Hematopoietic multipotent progenitor cell treated with erythropoietin and hydrocortisone succinate and interleukin-3 and kit ligand, for 6 days (in vitro differentiated cells): ENCODE measurements at places on chromosomes 11 and 22.

DNA sequence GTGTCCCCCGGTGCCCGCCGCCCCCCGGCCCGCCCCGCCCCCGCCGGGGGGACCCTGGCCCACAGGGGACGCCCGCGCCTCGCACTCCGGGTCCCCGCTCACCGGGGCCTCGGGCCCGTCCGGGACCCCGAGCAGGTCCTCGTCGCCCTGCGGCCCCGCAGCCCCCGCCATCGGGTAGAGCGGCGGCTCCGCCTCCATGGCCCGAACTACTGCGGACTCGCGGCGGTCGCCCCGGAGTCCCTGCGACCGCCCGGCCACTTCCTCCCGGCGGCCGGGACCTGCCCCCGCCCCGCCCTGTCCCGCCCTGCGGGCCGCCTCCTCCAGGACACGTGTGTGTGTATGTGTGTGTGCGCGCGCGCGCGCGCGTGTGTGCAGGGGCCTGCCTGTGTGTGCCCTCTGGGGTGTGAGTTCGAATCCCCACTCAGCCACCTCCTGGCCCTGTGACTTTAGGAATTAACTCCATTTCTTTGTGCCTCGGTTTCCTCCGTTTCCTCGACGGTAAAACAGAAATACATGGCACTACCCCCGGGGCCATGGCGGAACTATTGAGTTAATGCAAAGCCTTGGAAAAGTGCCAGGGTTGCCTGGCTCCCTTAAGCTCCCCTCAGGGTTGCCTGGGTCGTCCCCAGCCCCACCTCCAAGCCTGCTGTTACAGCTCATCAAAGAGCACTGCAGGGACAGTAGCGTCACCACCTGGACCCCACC is at the start of gene UNC93B1:
Gene UNC93B1 (minus strand): TSS at position 252 of the 705 bp plus-strand sequence. CDS start 54 bp downstream, at position 198.
- peak; percentile 91 for DNase-seq

DNA sequence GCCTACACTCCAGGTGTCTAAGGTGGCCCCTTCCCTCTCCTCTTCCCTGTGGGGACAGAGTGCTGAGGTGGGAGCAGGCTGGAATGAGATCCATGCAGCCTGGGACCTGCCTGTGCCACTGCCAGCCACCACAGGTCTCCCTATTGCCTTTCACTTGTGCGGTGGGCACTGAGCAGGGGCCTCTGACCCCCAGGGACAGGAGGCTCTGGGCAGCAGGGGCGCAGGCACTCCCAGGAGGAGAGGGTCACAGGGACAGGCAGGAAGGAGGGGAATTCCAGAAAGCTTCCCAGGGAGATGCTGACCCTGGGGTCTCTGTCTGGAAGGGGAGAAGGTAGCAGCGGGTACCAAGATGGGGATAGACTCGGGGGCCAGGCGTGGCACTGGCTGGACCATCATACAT is 228.5 kb upstream of the B3GAT1 start:
- no peak for DNase-seq

- DNase-seq = peak; percentile 84
These were observed 33.0 kb downstream of the DKK3 start for GRCh38 chr11:11975201-11976092.

- no peak for DNase-seq
These were observed 20.2 kb upstream of the LRRC32 start for GRCh38 chr11:76690736-76691135.

DNA sequence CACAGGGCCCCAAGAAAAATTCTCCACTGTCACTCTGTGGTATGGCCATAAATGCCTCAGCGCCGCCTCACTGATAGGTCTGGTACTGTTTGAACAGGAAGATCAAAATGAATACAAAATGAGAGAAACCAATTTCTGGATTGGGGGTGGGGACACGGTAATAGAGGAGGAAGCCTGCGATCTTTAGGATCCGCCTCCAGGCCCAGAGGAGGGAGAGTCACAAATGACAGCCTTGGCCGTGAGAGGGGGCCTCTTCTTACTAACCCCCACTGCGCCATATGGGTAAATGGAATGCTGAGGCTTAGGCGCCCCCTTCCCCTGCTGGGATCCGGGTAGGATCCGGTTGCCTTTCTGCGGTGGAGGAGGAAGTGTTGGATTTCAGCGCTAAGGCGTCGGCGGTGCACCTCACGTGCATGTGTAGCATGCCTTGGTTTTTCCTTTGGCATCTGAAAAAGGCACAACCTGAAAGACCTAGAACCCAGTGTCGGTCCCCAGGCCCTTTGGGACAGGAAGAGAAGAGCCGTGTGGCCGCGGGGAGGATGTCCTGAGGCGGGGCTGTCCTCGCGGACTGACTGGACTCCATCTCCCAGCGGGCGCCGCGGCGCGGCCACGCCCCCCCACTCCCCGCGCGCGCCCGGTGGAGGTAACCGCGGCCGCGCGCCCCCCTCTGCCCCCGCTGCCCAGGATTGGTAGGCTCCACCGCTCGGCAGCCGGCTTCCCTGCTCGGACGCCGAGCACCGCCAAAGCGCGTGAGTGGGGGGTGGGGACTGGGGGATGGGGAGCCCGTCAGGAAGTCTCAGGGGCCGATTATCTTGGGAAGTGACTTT is 718 bp upstream of the MADD start:
- peak; percentile 96 for DNase-seq

DNA sequence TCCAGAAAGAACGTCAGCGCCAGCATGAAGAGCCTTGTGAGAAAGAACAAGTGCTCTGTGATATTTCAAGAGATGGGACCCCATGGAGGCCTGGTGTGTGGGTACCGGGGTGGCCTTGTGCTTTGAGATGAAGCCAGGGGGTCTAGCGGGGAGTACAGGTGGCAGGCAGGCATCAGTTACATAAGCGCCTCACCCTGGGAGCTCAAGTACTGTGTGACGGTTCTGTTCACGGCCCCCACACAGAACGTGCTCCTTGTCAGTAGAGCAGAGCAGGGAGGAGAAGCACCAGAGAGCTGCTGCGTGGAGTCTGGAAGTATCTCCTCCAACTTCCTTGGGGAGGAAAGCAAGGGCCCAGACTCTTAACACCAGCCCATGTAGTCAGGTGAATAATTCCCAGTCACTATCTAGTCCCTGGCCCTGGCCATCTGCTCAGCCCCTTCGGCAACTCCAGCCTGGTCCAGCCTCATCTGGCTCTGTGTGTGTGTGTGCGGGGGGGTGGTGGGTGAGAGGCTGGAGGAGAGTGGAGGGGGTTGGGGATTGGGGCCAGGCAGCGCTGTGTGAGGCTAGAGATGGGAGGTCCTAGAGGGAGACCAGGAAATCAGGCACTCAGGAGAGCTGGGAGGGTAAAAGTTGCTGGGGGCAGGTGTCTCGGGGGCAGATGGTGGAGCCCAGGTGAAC is 32.4 kb downstream of the MCM5 start:
- no peak for DNase-seq

DNA sequence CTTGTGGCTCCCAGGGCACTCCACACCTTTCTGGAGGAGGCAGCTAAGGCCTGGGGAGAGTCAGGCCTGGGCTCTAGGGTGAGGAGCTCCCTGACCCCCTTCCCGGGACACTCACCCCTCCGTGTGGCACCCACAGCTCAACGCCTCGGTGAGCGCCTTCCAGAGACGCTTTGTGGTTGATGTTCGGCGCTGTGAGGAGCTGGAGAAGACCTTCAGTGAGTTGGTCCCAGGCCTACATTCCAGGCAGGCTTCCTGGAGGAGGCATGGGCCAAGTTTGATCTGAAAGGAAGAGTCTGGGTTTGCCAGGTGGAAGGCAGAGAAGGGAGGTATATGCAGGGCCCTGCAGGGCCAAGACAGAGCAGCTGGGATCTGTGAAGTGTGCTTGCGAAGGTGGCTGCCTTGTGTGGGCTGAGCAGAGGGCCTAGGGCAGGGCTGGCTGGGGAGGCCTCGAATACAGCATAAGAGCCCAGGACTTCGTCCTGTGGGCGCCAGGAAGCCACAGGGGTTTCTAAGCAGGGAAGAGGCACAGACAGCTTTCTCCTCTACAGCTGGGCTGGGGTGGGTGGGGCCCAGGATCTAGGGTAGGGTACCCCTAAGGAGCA is 2.9 kb downstream of the TCIRG1 start:
- DNase-seq = no peak

- no peak for DNase-seq
These were observed 115.5 kb downstream of the UVRAG start for GRCh38 chr11:75930534-75930933.

DNA sequence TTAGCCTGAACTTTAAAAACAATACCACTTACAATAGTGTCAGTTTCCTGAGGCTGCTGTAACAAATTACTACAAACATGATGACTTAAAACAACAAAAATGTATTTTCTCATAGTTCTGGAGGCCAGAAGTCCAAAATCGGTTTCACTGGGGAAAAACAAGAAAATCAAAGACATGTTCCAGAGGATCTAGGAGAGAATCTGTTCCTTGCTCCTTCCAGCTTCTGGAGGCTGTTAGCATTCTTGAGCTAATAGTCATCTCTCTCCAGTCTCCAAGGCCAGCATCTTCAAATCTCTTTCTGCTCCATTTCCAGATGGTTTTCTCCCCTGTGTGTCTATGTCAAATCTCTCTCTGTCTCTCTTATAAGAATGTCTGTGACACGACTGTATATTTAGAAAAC is 67.6 kb upstream of the TEAD1 start:
- no peak for DNase-seq

DNA sequence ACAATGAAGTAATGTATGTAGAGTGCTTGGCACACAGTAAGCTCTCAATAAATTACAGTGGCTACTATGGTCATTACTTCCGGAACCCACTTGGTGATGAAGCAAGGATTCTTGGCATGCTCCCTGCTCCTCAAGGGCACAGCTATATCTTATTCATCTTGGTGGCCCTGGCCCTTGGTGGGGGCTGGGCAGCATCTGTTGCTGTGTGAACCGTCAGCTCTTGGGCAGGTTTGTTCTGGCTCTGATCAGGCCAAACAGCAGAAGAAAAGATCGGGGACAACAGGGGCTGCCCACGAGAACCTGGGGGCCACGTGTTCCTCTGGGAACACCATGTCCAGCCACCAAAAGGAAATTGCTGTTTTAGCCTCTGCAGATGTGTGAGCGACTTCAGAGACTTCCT is 136.9 kb upstream of the SYT13 start:
- no peak for DNase-seq

- DNase-seq = no peak
These were observed 12.2 kb downstream of the TNKS1BP1 start for GRCh38 chr11:57312511-57313021.

- DNase-seq = no peak
These were observed 377.3 kb downstream of the FAM181B start for GRCh38 chr11:82356316-82356715.

DNA sequence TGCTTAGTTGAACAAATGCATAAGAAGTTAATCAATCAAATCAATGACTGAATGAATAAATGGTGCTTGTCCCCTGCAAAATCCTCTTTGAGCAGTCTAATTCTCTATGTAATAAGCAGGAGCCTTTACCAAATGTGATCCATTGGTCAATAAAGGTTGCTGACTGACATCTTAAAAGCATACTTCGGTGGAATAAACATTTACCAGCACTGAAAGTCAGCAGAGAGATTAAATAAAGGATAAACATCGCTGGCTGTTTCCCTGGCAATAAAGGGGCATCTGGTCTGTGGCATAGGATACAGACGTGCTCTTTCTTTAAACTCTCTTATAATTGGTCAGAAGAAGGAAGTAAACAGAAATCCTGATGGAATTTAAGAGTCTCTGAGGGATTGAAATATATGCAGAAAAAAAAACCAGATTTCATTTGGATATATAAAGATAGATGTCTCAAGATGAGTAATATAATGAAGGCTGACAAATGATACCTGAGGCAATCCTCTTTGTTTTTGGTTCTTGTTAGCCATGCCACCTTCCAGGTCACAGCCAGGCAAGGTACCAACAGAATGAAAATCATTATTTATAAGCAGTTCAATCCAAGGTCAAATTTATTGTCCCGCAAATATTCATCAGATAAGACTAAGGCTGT is 578.4 kb upstream of the CCDC90B start:
- no peak for DNase-seq

DNA sequence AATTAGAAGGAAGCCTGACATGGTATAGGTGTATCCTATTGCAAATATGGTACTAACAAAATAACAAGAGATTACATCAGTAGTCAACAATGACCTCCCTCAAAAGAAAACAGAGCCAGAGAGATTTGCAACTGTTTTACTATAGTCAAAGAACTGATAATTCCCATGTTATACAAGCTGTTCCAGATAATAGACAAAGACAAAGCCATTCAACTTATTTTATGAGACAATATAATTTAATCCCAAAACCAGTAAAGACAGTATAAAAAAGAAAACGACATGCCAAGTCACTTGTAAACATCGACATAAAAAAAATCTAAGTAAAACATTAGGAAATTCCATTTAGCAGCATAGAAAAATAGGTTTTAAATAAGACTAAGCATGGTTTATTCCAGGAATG is 65.2 kb downstream of the PIWIL4 start:
- DNase-seq = no peak

DNA sequence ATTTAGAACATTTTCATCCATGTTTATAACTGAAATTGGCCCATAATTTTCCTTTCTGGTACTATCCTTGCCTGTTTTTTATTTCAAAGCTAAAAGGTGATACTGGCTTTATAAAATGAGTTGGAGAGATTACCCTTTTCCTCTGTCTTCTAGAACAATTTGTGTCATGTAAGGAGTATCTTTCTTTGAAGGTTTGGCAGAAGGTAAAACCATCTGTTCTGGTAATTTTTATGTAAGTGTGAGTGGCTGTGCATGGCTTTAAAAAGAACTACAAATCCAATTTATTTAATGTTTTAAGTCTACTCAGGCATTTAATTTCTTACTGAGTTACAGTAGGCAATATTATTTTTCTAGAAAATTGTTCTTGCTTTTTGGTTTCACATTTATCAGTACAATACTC is 7.7 kb upstream of the MRGPRD start:
- DNase-seq = no peak

DNA sequence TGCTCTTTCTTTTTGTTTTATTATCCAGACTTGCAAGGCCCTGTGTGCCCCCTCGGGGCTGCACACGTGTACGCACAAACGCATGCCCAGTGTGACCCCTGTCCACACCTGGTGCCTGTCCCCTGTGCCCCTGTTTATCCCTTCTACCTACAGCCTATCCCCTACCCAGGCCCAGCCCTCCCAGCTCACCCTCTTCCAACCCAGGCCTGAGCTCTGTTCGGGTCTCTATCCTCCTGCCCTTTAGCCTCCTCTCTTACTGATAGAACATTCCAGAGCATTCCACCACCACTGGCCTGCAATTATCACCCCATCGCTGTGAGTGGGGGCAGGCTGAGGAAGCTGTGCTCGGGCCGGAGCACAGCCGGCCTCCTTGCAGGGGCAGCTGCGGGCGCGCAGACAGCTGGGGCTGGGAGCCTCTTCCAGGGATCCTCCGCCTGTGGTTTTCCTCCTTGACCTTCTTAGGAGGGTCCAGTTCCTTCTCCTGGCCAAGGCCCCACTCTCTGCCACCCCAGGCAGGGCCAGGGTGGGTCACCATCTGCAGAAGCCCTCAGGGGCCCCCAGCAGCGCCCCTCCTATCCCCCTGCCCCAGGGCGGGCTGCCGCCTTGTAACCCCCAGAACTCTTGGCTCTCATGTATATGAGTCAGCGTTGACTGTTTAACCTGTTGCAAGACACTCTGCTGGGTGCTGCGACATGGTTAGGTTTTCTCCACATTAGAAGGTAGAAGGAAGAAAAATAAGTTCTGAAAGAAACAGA is 41.8 kb upstream of the KCNQ1OT1 start:
- peak; percentile 33 for DNase-seq

GRCh38 chr11:116641561-116642045 is 131.2 kb downstream of the BUD13 start:
- peak; percentile 47 for DNase-seq

- DNase-seq = peak; percentile 41
These were observed 689 bp downstream of the TAF10 start for GRCh38 chr11:6611092-6611962.

GRCh38 chr11:70663815-70664214 is 265.5 kb downstream of the CTTN start:
- no peak for DNase-seq
